ENCODE measurements at places on chromosomes 6 and 20.

- no peak for DNase-seq
These were observed 534.0 kb upstream of the JARID2 start for GRCh38 chr6:14711704-14712379.

DNA sequence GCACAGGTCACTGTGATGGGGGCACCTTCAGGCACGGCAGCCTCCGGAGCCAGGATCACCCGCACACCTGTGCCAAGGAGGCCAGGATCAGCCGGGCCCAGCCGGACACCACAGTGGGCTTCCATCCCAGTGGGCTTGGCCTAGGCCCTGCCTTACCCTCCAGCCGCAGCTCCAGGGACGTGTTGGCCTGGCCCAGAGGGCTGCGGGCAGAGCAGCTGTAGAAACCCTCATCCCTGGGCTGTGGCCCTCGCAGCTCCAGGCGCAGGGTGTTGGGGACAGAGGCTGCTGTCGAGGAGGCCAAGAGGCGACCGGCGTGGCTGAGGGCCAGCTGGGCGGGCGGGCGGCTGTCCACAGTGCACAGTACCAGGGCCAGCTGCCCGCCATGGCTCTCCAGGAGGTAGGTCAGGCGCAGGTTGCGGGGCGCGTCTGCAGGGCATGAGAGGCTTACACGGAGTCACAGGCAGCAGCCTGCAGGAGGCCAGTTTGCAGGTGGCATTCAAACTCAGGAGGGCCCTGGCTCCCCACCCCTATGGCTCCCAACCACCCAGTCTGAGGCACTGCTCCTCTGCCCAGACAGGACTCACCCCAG, 11.0 kb upstream of the ADAM33 start:
- no peak for DNase-seq

GRCh38 chr6:91580635-91581034, 993.8 kb upstream of the MAP3K7 start:
- DNase-seq = no peak

DNA sequence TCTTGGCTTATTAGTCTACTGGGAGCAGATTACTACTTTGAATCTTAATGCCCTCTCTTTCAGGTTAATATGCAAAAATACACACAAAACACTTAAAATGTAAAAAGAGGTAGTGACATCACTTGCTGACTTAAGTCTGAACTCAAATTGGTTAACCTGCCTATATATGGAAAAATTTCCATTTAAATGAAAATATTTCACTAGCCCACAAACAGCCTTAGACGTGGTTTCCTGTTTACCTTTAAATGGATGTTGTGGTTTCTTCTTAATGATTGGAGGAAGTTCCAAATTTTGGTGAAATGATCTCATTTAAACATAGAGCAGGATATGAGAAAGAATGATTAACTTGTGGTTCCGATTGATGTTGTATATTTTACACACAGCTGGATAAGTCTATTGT, 553.7 kb downstream of the CD109 start:
- peak; percentile 88 for DNase-seq

DNA sequence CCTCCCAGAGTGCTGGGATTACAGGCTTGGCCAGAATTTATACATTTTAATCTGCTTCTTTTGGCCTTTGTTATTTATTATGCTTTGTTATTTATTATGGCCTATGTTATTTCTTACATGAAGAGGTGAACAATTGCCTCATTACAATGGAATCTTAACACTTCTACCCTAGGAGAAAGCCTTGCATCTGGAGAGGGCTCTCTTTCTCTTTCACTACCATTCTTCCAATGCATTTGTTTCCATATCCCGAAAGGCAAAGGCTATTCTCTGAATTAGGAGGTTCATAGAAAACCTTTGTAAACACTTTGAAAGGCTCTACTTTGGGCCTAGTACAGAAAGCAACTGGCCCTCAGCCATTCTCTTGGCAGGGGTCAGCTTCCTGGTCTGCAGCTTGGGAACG, 19.9 kb upstream of the DEK start:
- DNase-seq = no peak
